NCI-H345 (cell line): ENCODE measurements at places on chromosomes 16 and 17.

DNA sequence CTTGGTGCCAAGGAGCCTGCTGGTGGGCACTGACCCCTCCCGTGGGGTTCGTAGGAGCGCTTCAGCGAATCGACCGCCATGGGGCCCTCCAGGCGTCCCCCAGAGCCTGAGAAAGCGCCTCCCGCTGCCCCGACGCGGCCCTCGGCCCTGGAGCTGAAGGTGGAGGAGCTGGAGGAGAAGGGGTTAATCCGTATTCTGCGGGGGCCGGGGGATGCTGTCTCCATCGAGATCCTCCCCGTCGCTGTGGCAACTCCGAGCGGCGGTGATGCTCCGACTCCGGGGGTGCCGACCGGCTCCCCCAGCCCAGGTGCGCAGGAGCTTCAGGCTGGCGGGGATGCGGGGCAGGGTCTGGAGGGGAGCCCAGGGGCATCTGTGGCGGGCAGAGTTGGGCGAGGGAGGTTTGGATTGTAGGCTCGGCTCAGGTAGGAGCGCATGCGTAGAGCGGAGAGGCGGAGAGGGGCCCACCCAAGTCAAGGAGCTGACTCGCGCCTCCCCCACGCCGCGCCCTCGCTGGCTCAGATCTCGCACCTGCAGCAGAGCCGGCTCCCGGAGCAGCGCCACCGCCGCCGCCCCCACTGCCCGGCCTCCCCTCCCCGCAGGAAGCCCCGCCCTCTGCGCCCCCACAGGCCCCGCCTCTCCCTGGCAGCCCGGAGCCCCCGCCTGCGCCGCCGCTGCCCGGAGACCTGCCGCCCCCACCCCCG lies 19.8 kb downstream of the FMNL1 start:
- peak; percentile 84 for DNase-seq

DNA sequence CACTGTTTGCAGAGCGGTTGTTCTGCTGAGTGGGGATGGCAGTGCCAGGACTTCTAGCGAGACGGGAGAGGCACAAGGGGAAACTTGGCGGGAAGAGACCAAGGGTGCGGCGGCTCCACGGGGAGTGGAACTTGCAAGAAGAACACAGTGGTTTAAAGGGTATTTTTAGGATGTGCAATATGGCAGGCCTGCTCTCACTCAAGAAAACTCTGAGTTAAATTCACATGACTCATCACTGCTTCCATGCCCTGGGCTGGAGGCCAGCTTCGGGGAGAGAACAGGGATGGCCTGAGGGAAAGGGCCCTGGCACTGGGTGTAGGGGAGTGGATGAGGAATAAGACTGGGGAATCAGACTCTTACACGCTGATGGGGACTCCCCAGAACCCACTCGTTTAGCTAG lies 13.3 kb upstream of the CD300LD start:
- no peak for DNase-seq

GRCh38 chr17:44257815-44258760 lies 9.8 kb downstream of the SLC4A1 start:
- DNase-seq, result no peak

DNA sequence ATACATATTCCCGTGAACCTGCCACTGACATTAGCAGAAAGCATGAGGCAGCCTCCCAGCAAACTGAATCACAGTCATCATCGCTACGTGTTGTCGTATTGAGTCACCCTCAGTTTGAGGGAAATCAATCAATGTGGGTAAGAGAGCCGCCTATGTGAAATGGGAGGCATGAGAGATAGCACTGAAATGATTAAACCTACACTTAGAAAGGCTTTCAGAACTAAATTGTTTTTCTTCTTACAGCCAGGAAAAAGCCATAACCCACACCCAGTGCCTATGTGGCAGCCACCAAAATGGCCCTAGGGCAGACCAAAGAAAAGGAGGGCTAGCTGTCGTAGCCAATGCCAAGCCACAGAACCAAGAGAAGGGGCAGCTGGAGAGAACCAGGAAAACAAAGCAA lies 90.5 kb downstream of the ADAMTS18 start:
- DNase-seq, result no peak

DNA sequence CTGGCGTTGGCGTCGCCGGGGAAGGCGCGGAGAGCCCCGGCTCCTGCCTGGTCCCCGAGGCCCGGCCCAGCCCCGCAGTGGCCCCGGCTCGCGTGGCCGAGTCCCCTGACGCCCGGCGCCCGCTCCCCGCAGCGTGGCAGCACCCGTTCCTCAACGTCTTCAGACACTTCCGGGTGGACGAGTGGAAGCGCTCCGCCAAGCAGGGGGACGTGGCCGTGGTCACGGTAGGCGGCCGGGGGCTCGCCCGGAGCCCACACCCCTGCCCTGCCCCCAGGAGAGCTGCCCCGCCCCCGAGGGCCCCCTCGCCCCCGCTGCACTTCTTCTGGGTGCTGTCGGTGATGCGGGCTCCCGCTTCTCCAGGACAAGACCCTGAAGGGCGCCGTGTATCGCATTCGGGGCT lies 466 bp downstream of the WDR90 start:
- DNase-seq, result peak; percentile 13

DNA sequence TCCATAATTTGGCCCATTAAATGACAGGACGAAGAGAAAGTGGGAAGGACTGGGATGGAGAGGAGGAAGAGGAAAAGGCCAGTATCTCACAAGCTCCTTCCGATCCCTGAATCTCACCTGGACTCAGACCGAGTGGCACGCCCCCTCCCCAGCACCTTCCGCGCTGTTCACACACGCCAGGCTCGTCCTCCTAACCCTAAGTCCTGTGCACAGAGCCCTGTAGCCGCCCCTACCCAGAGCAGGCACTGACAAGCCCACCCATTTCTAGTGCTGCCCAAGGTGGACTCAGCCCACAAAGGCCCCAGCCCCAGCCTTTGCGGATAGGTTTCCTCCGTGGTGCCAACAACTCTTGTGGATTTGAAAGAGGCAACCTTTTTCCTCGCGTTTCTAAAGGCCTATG lies 9.2 kb downstream of the HS3ST3B1 start:
- DNase-seq, result no peak

- DNase-seq, result no peak
These were observed 62.7 kb downstream of the TEX2 start for GRCh38 chr17:64200080-64201032.

GRCh38 chr16:3149193-3149530 lies 14.3 kb downstream of the ZNF213 start:
- no peak for DNase-seq

DNA sequence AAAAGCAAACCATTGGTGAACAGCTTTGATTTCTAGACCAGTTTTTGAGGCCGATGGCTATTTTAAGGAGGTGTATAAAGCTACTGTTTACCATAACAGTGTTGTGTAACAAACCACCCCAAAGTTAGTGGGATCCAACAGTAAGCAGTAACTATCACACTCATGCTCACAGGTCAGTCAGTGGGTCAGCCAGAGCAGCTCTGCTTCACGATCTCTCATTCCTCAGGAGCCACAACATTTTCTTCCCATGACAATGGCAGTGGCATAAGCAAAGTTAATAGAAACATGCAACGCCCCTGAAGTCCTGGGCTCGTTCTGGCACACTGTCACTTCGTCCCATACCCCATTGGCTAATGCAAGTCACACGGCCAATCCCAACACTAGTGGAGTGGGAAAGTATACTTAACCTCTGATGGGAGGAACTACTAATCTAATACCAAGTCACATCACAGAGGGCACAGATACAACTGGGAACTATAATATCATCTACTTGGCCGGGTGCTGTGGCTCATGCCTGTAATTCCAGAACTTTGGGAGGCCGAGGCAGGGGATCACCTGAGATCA lies 28.0 kb upstream of the B4GALNT2 start:
- DNase-seq, result no peak

DNA sequence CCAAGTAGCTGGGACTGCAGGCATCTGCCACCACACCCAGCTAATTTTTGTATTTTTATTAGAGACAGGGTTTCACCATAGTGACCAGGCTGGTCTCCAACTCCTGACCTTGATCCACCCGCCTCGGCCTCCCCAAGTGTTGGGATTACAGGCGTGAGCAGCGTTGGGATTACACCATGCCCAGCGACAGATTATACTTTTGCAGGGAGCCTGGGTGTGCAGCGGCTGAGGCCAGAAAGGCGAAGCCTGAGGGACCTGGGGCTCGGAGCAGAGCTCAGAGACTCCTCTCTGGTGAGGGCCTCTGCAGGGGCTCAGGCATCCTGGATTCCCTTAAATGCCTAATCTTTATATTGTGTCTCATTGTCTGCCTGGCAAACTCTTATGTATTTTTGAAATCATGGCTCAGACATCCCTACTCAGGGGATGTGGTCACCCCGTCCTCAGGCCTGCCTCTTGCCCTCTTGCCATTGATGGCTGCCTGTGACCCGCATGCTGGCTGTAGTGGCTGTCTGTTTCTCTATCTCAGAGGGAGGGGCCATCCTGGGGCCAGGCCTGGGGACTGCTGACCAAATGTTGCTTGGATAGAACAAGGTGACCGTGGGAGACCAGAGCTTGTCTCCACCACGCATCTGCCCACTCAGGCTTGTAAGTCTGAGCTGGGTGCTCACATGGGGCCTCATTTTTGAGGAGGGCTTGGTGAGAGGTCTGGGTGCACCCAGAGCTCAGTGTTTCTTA lies 42.6 kb downstream of the B9D1 start:
- DNase-seq, result no peak

GRCh38 chr16:88907768-88908167 lies 41.3 kb upstream of the PABPN1L start:
- DNase-seq, result no peak

DNA sequence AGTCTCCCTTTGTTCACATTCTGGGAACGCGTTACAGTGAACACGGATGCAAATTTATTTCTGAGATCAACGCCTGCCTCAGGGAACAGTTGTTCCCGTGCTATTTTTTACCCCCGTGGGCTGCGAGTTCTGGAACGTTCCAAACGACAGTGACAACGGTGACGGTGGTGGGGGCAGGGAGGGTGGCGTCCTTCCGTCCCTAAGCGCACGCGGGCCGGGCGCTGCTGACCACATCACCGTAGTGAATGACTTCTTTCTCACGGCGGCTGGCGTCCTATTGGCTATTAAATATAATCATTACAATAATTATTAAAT lies 45.1 kb upstream of the SSTR5 start:
- DNase-seq, result no peak

DNA sequence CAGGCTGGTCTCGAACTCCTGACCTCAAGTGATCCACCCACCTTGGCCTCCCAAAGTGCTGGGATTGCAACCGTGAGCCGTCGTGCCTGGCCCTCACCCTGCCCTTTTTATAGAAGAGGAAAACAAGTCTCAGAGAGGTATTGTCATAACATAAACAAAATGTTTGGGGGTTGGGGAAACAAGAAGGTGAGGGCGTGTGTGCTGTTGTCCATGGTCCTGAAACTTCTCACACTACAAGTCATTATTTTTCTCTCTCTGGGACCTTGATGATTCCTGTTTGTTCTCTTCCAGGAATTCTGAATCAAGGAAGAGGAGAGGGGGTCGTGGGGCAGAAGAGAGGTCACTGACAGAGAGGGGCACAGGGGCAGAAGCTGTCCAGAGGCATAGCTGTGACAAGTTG lies 160.2 kb upstream of the LHX1 start:
- DNase-seq, result no peak

- no peak for DNase-seq
These were observed 3.1 kb downstream of the EVI2A start for GRCh38 chr17:31318298-31318801.

GRCh38 chr17:53948323-53948722 lies 125.6 kb downstream of the KIF2B start:
- no peak for DNase-seq

- no peak for DNase-seq
These were observed 15.5 kb downstream of the FAM20A start for GRCh38 chr17:68585643-68586042.
